ENCODE measurements at places on chromosomes 4 and X.

DNA sequence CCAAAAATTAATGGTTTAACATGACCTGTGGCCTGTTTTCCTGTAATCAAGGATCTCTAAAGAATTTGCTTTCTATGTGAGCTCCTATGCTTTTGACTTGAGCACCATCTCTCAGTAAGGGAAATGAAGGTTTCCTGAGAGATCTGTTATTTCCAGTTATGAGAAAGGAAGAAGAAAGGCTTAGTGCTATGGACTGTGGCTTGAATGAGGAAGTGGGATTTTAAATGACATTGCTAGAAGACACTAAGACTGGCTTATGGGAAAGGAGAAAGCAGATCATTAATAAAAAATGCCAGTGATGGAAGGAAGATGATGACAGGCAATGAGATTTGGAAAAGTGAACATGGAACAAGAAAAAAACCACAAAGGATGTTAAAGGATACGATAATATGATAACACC lies 285.4 kb downstream of the OPHN1 start:
- no peak for DNase-seq

DNA sequence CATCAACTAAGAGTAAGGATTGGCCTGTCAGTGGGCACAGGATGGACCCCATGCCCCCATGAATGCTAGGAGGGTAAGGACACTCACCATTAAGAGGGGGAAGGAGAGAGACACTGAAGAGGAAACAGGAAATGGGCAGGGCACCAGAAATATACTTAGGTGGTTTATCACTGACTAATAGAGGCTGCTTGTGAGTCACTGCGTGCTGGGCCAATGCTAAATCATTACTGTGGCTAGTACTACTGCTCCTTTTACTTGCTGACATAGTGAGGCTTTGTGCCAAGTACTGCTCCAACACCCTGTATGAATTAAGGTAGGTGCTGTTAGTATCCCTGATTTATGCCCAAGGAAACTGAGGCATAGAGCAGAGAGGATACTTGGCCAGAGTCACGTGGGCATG lies 130.4 kb upstream of the FRMPD4 start:
- DNase-seq: no peak

DNA sequence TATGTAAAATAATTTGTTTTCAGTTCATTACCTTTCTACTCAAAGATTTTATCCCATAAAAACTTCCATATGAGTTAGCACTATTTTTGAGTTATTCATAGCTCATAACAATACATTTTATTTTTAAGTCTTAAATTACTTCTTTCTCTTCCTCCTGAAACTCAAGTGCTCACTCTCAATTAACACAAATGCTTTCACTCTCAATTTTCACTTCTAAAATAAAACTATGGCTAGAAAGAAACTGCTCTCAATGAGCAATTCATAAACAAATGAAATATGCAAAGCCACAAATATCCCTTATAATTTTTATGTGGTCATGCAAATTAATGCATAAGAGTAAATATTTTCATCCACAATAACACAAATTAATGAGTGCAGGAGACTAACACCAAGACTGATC lies 38.8 kb downstream of the MAML3 start:
- DNase-seq: no peak

- DNase-seq: no peak
Observed at GRCh38 chrX:46328133-46328532, 217.1 kb downstream of the ZNF674 start.

DNA sequence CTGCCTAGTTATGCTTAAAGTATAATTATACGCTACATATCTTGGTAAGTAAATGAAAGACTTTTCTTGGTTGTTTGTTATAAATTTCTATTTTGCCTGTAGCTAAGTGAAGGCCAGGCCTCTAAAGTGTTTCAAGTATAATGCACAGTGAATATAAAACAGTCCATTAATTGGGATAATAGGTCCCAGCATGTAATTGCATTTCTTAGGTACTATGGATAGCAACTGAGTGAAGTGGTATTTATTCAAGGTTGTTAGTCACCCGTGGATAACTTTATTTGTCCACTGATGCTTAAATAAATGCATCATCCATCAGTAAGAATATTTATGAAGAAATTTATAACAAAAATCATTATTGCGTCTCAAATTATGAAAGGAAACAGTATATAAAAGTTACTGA lies 59.1 kb downstream of the TEX13C start:
- DNase-seq: no peak

GRCh38 chrX:132908891-132909290 lies 49.5 kb downstream of the HS6ST2 start:
- no peak for DNase-seq

GRCh38 chr4:89249313-89249712 lies 58.3 kb downstream of the GPRIN3 start:
- no peak for DNase-seq

DNA sequence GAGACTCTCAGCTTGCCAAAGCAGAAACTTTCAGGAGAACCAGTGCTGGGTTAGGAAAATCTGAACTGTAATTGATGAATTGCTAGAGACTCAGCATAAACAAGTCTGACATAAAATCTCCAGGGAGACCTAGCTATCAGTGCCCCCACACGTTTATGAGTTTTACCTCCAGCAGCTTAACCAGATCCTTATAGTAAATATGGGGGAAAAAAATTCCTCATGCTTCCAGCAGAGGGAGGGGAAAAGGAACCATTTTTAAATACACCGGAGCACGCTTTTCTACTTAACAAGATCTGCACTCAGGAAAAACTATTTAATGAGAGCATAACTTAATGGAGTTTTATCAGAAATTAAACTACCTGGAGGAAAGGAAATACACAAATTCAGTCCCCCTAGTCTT lies 1040.7 kb upstream of the INTU start:
- no peak for DNase-seq

DNA sequence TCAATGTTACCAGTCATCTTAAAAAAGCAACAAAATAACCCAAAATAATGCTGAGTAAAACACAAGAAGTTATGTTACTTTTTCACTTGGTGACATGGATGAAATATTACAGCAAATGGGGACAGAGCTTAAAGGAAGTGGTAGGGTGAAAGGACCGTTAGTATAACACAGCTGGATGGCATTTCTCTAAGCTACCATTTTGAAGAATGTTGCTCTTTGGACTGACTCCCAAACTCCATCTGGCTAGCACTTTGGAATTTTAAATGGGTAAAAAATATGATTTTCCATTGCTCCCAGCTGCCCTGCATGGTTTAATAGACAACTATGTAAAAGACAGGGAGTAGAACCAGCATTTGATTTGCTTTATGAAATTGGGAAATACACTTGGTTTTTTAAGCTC lies 27.6 kb downstream of the CLCN5 start:
- no peak for DNase-seq

DNA sequence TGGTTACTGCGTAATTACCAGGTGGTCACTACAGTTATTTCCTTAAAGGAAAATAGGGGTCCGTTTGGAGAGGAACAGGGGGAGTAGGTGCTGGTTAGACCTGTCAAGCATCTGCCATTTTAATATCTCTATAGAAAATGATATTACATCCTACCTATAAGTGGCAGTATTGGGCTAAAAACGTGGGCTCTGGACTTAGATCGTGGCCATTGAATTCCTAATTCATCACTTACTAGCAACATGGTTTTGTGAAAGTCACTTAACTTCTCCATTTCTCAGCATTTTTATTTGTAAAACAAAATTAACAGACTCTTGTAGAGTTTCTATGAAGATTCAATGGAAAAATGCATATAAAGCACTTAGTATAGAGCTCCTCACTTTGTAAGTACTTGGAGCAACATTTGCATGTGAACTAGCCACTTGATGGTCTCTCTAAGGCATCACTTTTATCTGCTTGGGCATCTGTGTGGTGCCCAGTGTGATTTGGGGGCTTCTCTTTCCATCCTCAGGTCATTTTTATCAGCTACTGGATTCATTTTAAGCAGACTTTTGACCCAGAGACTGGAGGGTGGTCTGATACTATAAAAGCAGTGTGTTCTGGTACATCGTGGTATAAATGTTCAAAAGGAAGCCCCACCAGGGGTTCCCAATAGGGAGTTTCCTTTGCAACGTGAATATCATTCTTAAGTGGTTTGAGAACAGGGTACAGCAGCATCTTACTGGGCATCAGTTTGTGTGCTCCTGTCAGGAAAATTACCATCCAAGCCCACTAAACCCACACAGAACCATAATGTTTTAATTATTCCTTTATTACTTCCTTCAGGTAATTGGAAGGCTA lies 42.7 kb upstream of the RASSF6 start:
- no peak for DNase-seq

GRCh38 chrX:130086447-130087206 lies 23.7 kb downstream of the ELF4 start:
- DNase-seq: peak; percentile 33

- DNase-seq: no peak
Observed at GRCh38 chrX:2542826-2543521, 42.2 kb upstream of the DHRSX start.

- no peak for DNase-seq
Observed at GRCh38 chr4:41212616-41213203, 1.6 kb downstream of the APBB2 start.

Data from stimulated activated CD8-positive, alpha-beta memory T cell treated with anti-CD3 and anti-CD28 coated beads, Interleukin-4, amount 100 ng/mL, for 1 hour (primary cell).